Activated CD4-positive, alpha-beta T cell treated with anti-CD3 and anti-CD28 coated beads, Interleukin-2, Interleukin-6, amounts not matched to agents 100 ng/mL and 50 ng/mL, durations not matched to agents 16 hours and 8 hours (primary cell): ENCODE measurements at places on chromosomes 3 and 15.
A peak's percentile ranks its signal among the peaks of the same experiment; 100 is the strongest.

DNA sequence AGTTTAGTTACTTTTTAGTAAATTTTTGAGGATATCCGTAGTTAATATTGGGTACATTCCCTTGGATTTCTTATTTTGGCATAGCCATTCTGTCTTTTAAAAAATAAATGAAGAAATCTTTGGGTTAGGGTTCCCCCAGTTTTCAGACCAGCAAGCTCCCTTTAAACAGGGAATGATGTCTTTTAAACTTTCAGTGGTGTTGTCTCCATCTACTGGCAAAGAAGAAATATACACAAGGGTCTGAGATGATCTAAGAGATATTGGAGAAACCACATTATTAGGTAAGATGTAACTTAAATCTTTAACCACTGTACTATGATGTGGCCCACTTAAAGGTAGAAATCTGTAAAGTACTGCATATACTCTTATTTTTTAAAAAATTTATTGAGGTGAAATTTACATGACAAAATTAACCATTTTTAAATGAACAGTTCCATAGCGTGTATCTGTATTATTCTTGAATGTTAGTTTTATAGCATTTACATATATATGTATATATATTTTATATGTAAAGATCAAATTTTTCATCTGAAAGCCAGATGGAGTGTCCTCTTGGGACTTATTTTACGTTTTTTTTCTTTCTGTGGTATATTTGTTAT lies 35.1 kb upstream of the EIF3J start:
- peak; percentile 44 for DNase-seq

GRCh38 chr3:177883957-177884356 lies 652.3 kb upstream of the KCNMB2 start:
- no peak for DNase-seq

DNA sequence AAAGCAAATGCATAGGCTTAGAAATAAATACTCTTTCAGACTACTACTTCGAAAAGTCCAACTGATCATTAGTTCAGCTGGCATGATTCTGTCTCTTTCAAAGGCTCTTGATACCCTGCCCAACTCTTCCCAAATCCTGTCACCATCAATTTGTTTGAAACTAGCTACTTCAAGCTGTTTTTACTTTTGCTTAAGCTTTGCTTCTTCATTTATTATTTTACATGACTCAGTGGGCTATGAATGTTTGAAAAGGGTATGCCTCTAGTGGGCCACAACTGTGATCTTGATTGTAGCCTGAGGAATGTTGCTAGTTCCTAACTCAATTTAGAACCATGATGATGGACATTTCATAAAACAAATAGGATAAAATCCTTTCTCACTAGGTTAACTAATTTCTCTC lies 340.8 kb downstream of the NAALADL2 start:
- no peak for DNase-seq

DNA sequence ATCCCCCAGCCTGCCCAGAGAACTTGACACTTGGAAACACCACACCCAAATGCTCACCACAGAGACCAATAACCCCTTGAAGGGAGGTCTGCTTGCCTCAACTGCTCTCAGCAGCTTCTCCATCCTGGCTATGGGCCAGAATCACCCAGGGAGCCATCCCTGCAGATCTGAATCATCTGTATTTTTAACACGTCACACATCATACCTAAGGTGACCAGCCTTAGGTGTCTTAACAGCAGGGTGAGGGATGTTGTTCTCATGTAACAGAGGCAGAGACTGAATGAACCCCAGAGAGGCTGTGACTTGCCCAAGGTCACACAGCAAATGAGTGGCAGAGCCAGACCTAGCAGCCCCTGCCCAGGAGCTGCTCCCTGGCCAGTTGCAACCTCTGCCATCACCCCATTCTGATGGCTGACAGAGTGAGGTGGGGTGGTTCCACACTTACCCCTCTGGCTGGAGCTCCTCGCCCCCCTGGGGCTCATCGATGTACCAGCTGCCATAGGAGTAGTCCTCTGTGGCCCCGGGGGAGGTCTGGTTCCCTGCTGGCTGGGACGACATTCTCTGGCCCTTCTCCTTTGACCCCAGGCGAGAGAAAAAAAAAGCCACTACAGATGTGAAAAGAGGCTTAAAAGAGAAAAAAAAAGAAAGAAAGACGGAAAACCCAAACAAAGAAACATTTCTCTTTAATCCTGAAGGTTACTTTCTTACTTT lies 722 bp downstream of the STRA6 start:
- DNase-seq = no peak

- no peak for DNase-seq
Observed at GRCh38 chr3:124385996-124386395, 344.3 kb upstream of the UMPS start.

DNA sequence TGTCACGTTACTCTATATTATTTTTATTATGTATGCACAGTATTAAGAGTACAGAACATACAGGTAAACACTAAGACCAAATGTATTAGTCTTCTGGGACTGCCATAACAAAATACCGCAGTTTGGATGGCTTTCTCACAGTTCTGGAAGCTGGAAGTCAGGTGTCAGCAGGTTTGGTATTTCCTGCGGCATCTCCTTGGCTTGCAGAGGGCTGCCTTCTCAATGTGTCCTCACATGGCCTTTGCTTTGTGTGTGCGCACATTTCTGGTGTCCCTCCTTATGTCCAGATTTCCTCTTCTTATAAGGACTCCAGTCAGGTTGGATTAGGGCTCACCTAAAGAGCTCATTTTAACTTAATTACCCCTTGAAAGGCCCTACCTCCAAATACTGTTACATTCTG lies 53.8 kb upstream of the CPOX start:
- DNase-seq = no peak

GRCh38 chr3:71893122-71893521 lies 108.2 kb upstream of the PROK2 start:
- no peak for DNase-seq

- no peak for DNase-seq
Observed at GRCh38 chr3:14431452-14431916, 29.1 kb downstream of the SLC6A6 start.

DNA sequence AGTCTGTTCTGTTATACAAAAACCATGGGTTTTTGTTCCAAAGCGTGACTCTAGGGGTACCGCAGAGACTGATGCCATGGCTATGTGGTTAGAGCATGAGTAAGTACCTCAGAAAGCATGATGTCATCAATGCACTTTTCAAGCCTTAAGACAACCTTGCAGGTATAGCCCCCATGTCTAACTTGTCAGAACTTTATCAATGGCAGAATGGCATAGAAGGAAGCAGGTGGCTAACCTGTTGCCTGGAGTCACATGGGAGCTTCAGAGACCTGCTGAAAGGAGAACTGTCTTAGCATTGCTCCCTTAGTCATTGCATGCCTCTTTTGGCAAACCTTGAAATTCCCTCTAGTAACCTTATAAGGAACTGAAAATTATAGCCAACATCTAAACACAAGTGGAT lies 52.5 kb downstream of the EOMES start:
- peak; percentile 30 for DNase-seq
